ENCODE measurements at places on chromosomes 2 and 18.

- DNase-seq: no peak
These were observed 213.3 kb downstream of the SETBP1 start for GRCh38 chr18:44893966-44894365.

DNA sequence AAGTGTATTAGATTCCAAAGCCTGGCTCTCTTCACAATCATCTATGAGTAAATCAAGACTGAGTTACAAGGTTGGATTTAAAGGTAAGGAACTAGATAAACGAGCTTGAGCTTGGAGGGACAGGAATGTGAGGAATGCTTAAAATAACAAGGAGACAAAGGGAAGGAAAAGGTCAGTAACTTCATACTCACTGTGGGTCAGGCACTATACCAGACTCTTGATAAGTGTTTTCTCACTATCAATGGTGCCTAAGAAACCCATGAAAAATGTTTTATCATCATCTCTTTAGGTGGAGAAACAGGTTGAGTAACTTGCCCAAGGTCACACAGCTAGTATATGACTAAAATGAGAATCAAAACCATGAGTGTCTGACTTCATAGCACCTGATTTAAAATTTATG lies 212.1 kb downstream of the CDH2 start:
- no peak for DNase-seq

DNA sequence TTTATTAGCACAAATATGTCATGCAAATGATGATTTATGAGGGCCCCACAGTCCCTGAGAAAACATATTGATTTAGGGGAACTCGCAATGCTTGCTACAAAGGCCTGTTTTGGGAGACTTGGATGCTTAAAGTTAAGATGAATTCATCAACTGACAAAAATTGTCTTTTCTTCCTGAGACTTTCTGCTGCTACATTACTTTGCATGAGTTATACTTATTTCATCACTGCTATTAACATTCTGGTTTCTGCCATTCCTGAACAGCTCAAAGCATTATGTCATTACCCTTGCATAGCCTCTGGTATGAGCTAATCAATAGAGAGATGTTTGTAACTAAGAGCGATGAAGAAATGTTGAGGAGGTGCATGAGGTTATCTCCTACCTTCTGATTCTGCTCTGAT lies 74.4 kb downstream of the SOX11 start:
- DNase-seq: no peak

GRCh38 chr2:174383796-174384195 lies 11.7 kb upstream of the SCRN3 start:
- no peak for DNase-seq

DNA sequence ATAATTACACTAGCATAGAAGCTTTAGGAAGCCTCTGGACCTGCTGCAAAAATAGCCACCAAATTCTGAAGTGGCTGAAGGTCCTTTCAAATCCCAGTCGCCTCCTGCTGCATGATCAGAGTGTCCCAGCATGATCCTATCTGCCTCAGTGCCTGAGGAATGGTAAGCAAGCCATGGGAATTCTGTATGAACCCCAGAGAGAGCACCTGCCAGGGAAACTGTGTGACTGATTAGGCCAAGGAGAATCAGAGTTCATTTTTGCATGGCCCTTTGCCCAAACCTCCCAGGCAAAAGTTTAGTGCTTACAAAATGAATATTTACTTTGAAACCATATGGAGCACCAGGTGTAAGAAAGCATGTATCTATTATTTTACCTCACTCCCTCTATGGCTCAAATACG lies 221.4 kb downstream of the ARL4C start:
- no peak for DNase-seq

DNA sequence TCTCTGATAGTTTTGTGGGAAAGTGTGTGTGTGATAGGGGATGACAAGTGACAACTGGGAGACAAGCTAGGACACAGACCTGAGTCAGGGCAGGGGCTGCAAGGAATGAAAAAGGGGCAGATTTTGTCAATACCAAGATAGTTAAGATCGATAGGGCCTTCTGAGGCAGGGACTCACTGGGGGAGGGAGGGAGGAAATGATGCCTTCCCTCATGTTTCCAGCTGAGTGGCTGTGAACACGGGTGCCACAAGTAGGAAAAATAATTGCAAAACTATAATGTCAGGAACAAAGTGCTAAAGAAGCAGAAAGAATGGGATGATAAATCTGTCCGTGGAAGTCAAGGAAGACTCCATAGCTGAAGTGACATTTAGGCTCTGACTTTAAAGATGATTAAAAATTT lies 24.2 kb downstream of the CDH2 start:
- DNase-seq: no peak

DNA sequence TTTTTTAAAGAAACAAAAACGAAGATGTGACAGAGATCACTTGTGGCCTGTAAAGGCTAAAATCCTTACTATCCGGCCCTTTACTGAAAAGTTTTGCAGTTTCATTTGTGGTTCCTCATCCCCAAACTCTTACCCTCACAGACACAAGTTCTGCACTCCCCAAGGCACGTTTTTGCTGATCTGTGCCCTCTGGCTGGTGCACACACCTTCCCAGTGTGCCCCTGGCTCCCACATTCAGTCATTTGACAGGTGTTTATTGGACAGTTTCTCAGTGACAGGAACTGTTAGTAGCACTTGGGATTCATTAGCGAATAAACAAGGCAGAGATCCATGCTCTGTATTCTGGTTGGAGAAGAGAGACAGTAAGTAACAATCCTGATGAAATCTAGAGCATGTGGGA lies 22.8 kb downstream of the ZAP70 start:
- no peak for DNase-seq

DNA sequence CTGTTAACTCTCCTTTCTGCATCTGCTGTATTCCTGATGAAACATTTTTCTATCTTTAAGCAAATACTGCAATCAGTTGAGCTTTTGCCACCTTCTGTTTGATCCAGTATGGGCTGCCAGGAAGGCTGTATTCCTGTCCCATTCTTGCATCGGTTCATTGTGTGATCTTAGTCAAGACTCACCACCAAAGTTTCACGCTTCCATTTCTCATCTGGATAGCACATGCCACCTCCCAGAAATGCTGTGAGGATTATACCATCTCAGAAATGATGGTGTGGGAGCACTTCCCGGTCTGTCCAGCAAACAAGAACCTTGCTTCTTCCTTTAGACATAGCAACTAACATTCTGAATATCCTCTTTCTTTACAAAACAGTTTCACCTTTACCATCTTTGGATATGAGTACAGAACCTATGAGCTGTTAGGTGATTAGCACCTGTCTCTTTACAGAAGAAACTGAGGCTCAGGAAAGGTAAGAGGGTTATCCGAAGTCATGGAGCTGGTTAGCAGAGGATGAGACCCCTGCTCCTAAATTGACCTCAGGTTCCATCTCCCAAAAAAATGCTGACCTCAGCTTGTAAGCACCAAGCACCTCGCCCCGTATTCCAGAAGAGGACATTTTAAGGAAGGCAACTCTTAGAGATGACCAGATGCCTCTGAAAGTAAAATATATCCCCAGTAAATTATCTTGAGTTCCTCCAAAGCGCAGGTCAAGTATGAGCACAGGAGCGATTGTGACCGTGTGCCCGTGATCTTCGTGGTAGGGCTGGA lies 56.8 kb downstream of the FEZ2 start:
- no peak for DNase-seq

GRCh38 chr2:137659616-137660015 lies 304.7 kb upstream of the HNMT start:
- DNase-seq: no peak

- DNase-seq: no peak
These were observed 30.1 kb downstream of the UXS1 start for GRCh38 chr2:106163948-106164545.

- no peak for DNase-seq
These were observed 191.0 kb upstream of the TCF4 start for GRCh38 chr18:55778788-55779690.

- no peak for DNase-seq
These were observed 159.6 kb downstream of the MGAT5 start for GRCh38 chr2:134413430-134413829.

- no peak for DNase-seq
These were observed 16.3 kb downstream of the THOC1 start for GRCh38 chr18:251572-251971.

- peak; percentile 60 for DNase-seq
These were observed 137.1 kb downstream of the ZEB2 start for GRCh38 chr2:144382849-144383248.

DNA sequence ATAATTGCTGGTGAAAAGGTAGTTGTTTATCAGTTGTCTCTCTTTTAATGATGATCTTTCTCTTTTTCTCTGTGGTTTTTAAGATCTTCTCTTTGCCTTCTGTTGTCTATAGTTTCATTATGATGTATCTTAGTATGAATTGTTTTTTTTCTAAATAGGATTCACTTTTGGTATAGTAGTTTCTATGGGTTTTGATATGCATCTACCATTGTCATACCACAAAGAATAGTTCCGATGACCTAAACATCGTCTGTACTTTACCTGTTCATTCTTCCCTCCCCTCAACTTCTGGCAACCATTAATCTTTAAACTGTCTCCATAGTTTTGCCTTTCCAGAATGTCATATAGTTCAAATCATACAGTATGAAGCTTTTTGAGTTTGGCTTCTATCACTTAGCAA lies 19.6 kb downstream of the RDH14 start:
- no peak for DNase-seq

GRCh38 chr2:154698721-154699574 lies 453 bp downstream of the KCNJ3 start:
- no peak for DNase-seq

DNA sequence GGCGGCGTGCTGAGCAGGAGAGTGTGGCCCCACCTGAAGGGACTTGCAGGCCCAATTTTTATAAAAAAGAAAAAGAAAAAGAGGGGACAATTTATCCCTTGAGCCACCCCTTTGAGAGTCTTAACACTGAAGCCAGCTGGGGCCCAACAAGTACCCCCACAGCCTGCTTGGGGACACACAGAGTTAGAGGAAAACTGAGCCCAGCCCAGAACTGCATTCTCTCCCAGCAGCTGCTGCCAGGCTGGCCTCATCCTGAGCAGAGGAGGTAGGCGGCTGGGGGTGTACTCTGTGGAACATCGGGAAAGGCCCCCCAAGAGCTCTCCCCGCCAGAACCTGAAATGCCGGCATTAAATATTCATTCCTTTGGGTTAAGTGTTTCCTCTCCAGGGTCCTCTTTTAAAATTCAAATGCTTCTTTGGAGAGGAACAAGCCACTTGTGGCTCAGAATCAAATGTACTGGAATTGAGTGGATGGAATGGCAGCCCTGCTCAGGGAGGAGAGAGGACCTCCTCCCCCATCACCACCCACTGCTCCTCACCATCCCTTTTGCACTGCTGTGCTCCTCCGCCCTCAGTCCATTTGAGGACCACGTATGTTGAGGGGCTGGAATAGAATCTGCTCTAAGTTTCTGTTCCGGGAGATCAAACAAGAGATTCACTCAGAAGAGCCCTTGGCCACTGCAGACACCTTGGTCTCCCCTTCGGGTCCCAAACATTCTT lies 45.6 kb downstream of the C1QL2 start:
- DNase-seq: no peak

DNA sequence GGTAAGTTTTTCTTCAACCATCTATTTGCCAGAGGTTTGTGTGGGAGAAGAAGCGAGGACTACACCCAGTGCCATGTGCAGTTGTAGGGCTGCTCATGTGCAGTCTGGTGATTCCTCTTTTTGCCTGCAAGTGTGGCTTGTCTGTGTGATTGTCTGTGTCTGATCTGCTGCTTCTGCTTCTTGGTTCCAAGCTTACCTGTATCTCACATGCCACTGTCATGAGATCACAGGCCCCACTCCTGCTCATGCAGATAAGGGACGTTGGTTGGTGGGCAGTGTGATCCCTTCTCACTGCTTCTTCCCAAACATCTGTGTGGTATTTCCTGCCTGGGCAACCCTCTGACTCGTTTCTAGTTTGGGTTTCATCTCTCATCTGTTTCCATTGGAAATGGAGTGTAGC lies 27.1 kb downstream of the RRM2 start:
- DNase-seq: no peak

GRCh38 chr2:157936406-157936805 lies 60.3 kb upstream of the ACVR1 start:
- DNase-seq: no peak

- no peak for DNase-seq
These were observed 3.1 kb upstream of the CYTIP start for GRCh38 chr2:157447031-157447430.

- no peak for DNase-seq
These were observed 231.1 kb upstream of the AGAP1 start for GRCh38 chr2:235262750-235263149.

- DNase-seq: no peak
These were observed 15.8 kb downstream of the C18orf63 start for GRCh38 chr18:74331404-74331803.

- no peak for DNase-seq
These were observed 150.1 kb upstream of the SERTAD2 start for GRCh38 chr2:64803776-64804175.

DNA sequence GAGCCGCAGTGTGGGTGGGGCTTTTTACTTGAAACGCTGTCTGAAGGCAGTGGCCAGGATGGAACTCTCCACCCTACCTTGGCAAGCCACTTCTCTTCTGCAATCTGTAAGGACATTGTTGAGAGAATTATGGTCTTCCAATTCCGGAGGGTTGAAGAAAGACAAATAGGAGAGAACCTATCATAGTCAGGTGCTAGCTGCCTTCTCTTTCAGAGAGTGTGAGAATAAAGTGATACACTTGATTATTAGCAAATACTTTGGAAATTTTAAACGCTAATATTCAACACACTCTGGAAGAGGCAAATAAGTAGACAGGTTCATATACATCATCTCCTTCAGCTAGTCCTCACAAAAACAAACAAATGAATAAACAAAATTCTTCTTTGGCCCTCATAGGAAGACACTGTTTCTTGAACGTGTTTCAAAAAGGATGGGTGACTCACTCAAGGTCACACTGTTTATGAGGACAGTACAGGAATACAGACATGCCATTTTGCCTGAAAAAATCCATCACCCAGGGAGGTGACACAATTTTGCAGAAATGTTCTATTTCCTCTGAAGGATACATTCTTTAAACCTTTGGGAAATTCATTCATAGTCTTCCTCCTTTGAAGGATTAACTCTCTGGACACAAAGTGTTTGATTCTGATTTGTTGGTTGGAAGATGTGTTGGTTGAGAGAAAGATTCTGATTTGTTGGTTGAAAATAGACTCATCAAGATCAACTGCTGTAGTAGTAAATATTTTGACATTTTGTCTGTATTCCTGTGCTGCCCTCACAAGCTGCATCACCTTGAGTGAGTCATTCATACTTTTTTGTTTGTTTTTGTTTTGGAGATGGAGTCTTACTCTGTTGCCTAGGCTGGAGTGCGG lies 2.2 kb upstream of the IL1RN start:
- no peak for DNase-seq

DNA sequence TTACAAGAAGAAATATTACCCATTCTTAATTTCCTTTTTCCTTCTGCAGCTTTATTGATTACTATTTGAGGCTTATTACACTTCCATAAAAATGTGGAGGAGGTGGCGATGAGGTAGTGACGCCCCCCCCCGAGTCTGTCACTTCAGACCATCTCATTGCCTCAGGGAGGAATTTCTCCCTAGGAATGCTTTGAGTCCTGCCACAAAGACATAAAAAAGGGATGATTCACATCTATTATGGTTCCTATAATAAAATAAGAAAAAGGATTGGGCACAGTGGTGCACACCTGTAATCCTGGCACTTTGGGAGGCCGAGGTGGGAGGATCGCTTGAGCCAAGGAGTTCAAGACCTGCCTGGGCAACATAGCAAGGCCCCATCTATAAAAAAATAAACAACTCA lies 93.7 kb downstream of the AOX1 start:
- DNase-seq: no peak

All from GM12864 (cell line).